NCI-H510A (cell line): ENCODE measurements at places on chromosomes 4 and X.

GRCh38 chrX:63686878-63687714 lies 97.9 kb downstream of the ARHGEF9 start:
- DNase-seq = no peak

DNA sequence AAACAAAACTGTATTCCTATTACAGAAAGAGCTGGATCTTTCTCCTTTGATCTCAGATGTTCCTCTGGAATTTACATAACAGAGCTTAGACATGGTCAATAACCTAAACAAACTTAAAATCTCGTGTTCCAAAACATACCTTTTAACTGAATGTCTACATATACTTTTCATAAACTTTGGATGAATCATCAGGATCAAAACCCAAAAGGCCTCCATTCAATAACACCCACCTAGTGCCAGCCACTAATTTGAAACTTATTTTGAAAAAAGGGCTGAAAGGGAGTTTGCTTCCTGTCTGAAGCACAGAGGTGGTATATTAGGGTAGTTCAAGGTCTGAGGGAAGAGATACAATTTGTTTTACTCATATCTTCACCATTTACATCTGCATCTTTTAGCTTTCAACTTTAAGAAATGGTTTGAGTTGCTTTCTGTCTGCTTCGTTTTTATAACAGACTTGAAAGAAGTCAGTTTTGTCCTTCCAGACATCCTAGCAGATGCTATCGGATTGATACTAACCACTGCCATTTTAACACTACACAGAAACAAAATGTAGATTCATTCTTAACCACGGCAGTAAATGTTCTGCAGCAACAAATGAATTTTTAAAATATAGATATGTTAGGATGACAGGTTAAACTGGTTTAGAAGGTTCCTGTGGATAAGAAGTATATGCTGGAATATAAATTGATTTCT lies 242.8 kb upstream of the DKK2 start:
- DNase-seq = no peak

DNA sequence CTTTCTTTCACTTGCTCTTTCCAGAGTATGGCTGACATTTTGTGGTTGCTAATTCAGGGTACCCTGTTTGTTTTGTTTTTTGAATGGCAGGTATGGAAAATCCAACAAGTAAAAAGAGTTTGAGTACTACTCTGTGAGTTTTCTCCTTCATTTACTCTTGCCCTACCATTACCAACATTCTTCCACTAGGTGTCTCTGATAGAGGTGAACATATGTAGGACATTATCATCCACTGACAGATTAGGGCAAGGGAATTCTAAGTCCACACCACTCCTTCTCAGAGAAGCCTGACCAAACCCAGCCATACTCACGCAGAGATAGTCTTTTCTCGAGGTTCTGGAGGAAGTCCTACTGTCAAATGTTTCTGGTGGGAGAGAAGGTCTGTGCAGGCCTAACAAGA lies 36.7 kb upstream of the HDAC8 start:
- no peak for DNase-seq

- no peak for DNase-seq
These were observed 2.7 kb downstream of the GPRASP2 start for GRCh38 chrX:102714994-102715393.

GRCh38 chr4:94581766-94582165 lies 130.0 kb downstream of the PDLIM5 start:
- DNase-seq = no peak

DNA sequence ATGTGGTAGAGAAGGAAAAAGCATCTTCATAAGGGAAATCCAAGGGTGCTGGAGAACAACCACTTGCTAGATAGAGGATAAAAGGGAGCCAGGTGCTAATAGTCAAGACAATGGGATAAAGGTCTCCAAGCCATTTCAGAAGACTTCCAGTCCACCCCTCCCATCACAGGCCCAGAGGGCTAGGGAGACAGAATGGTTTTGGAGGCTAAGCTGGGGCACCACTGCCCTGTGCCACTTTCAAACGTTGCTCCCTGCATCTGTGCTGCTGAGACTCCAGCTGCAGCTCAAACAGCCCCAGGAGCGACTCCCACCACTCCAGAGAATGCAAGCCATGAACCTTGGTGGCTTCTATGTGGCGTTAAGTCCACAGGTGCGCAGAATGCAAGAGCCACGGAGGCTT lies 38.4 kb upstream of the HUWE1 start:
- DNase-seq = no peak

GRCh38 chr4:82559735-82560120 lies 2.1 kb downstream of the TMEM150C start:
- DNase-seq = no peak

- DNase-seq = no peak
These were observed 100.4 kb downstream of the KLHL8 start for GRCh38 chr4:87120010-87120409.
